ENCODE measurements at places on chromosomes 16 and 17.
A peak's percentile ranks its signal among the peaks of the same experiment; 100 is the strongest.

GRCh38 chr16:19265380-19265930, 20.1 kb upstream of the CLEC19A start:
- no peak for DNase-seq

- DNase-seq, result no peak
Measured at GRCh38 chr17:8649157-8650118, 18.9 kb upstream of the MYH10 start.

GRCh38 chr17:79562931-79563210, 48.0 kb downstream of the RBFOX3 start:
- DNase-seq, result no peak

- peak; percentile 77 for DNase-seq
Measured at GRCh38 chr17:40598619-40599467, 33.6 kb upstream of the CCR7 start.

DNA sequence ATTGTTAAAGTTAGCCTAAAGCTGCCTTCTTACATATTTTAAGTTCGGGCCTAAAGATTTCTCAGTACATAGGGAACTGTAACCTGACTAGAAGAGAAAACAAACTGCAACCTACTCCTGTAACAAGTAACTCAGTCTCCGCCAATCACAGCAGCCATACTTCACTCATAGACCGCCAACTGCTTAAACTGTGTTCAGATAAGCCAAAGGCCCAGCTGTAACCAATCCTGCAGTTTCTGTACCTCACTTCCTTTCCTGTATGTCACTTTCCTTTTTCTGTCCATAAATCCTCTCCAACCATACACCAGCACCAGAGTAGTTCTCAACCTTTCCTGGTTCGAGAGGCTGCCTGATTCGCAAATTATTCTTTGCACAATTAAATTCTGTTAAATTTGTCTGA, 41.5 kb downstream of the GLG1 start:
- no peak for DNase-seq

DNA sequence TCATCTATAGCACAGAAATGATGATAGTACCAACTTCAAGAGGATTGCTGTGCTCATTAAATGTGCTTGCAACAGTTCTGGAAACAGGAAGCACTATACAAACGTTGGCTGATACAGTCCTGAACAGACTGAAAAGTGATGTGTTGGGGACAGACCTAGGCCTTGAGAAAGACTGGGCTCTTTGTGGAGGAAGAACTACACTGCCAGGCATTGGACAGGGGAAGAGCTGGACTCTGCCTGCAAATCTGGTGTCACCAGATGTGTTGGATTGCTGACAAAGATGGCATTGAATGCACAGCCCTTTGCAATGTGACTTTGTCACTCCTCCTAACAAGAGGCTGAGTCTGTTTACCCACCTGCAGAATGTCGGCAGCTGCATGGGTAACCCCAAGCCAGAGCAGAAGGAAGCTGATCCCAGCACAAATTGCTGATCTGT, 12.4 kb upstream of the ST6GALNAC2 start:
- DNase-seq, result no peak

DNA sequence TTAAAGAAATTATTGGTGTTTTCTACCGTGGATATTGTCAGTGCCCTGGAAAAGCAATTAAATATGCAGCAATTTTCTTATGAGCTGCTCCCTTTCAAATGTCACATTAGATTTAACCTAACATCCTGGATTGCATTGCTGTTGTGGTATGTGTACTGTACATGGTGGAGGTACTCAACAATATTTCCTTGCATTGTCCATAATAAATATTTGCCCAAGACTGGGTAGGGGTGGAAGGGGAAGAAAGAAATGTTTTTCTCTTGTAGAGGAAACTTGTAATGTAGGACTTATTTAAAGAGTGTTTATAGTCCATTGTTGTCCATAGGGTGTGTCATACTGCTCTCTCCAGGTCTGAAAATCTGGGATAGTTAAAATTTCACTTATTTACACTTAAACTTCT, 346.2 kb upstream of the TBX2 start:
- no peak for DNase-seq

DNA sequence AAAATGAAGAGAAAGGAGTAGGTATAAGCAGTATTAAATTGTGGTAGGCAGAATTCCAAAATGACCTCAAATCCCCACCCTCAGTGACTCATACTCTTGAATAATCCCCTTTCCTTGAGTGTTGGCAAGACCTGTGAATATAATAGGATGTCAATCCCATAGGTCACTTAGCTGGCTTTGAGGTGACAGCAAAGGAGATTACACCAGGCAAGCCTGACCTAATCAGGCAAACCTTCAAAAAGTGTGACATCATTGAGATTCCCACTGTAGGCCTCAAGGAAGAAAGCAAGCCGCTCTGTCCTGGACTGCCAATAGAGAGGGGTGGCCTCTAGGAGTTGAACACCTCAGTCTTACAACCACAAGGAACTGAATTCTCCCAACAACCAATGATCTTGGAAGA, 535.2 kb downstream of the RBFOX1 start:
- no peak for DNase-seq

GRCh38 chr16:324451-325334, 27.8 kb downstream of the AXIN1 start:
- peak; percentile 51 for DNase-seq

GRCh38 chr17:3009411-3009920, 53.9 kb downstream of the OR1D5 start:
- no peak for DNase-seq

DNA sequence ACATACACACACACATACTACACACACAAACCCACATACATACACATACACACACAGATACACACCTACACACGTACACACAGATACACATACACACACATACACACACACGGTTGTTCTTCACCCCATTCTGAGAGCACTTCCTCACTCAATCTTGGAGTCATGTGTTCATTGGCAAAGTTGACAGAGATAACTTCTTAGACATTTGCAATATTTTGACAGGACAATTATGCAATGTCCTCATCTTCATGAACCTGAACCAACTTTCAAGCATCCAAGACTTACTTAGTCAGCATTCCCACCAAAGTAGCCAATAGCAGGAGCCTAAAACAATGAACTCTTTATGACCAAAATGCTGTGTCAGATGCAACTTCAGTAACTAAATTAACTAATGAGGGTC, 77.1 kb upstream of the DNAH17 start:
- no peak for DNase-seq

GRCh38 chr17:72397687-72398086, 276.9 kb downstream of the SOX9 start:
- DNase-seq, result no peak

- DNase-seq, result no peak
Measured at GRCh38 chr17:7124923-7125322, 10.3 kb upstream of the ASGR2 start.

GRCh38 chr16:21130811-21131210, 19.8 kb downstream of the DNAH3 start:
- DNase-seq, result no peak

- DNase-seq, result no peak
Measured at GRCh38 chr17:40548491-40548981, 16.7 kb downstream of the CCR7 start.

DNA sequence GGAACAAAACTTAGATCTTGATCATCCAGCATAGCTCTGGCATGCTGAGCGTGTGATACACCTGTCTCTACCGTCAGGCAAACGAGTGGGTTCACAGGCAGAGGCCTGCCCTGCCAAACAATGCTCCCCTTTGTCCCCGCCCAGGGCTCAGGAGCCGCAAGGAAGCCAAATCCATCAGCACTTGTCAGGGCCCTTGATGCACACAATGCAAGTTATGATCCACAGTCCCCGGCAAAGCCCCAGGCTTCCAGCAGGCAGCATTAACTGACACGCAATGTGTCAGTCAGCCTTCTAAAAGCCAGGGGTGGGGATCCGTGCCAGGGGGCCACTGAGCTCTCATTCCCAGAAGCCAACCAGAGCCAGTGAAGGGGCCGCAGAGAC, 460.9 kb downstream of the SLC39A11 start:
- DNase-seq, result no peak

GRCh38 chr17:4908711-4909496, 6.0 kb upstream of the CHRNE start:
- DNase-seq, result peak; percentile 72

DNA sequence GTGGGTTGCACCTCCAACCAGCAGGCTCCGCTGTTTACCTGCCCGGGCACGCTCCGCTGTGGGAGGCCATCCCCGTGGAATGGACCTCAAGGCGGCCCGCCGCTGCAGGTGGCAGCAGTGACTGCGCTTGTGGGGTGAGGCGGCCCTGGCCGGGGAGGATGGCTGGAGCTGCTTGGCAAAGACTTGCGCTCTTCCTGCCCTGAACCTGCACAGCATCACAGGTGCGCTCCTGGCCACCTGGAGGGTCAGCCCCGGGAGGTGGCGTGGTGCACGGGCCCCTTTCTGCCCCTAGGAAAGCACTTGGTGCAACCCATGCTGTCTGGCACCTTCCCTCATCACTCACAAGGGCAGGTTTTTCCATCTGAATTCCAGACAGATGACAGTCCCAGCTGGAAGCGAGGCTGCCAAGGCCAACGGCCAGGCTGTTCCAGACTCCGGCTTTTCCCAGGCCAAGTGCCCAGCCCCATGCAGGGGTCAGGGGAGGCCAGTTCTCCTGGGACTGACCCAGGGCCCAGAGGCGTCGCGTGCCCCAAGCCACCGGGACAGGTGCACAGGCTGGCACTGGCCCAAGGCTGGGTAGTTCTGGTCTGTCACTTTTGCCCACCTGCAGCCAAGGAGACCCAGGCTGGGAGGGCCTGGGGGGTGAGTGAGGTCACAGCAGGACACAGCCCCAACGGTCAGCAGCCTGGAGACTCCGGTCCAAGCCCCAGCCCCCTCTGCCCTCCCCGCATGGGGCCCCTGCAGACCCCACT, 13.3 kb downstream of the UTS2R start:
- no peak for DNase-seq

DNA sequence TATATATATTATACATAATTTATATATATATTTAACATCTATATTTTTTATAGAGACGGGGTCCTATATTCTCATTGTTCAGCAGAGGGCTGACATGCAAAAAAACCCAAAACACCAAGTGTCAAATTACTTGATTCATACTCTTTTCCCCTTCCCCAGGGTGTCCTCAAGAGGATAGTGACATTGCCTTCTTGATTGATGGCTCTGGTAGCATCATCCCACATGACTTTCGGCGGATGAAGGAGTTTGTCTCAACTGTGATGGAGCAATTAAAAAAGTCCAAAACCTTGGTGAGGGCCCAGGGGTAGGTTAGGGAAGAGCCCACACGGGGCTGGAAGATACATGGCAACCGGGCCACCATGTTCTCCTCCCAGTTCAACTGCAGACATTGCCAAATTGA, 11.0 kb downstream of the ITGAM start:
- DNase-seq, result no peak

GRCh38 chr17:63447471-63448009, 1.4 kb upstream of the CYB561 start:
- no peak for DNase-seq

DNA sequence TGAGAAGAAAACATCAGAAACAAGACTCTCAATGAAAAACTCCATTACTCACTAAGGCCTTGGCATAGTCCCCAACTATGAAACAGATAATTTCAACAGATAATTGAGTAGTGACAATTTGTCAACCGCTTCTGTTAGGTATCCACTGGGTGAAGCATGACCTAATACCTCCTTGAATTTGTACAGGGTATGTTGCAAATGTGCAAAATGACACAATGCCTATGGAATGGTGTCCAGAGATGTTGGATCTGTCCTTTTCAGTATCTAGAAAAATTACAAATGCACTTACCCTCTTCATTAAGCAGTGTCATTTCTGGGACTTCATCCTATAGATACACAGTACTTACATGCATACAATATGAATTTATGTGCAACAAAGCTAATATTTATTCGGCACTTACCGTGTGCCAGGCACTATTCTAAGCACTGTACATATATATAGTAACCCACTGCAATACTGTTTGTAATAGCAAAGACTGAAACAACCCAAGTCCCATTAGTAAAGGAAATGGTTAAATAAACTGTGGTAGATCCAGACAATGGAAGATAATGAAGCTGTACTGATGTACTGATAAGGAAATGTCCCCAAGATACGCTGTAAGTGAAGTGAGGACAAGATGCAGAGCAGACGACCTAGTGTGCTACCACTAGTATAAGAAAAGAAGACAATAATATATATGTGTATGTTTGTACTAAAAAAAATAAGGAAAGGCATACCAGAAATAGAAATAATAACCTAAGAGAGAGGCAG, 21.4 kb upstream of the SLC6A4 start:
- no peak for DNase-seq

DNA sequence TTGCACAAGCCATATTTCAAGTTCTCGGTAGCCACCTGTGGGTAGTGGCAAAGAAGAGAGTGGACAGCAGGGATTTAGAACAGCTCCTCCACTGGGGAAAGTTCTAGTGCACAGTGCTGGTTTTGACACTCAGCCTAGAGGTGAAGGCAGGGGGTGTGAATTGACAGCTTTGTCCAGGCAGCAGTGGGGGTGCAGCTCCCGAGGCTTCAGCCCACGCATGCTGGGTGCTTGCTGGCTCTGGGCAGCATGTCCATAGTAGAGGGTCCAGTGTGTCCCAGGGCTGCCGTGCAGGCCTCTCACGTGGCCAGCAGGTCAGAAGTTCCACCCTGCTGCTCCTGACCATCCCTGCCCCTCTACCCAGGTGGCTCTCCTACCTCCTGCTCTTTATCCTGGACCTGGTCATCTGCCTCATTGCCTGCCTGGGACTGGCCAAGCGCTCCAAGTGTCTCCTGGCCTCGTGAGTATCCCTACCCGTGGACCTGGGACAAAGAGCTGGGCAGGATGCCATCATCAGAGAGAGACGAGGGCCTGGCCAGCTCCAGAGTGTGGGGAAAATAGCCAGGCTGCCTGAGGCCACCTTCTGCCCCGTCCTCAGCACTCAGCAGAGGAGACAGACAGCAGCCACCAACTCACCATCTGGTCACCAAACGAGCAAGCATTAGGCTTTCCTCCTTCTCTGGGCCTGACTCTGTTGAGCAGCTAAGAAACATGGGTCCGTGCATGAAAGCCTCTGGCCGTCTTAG, 29.8 kb downstream of the TTYH2 start:
- no peak for DNase-seq

DNA sequence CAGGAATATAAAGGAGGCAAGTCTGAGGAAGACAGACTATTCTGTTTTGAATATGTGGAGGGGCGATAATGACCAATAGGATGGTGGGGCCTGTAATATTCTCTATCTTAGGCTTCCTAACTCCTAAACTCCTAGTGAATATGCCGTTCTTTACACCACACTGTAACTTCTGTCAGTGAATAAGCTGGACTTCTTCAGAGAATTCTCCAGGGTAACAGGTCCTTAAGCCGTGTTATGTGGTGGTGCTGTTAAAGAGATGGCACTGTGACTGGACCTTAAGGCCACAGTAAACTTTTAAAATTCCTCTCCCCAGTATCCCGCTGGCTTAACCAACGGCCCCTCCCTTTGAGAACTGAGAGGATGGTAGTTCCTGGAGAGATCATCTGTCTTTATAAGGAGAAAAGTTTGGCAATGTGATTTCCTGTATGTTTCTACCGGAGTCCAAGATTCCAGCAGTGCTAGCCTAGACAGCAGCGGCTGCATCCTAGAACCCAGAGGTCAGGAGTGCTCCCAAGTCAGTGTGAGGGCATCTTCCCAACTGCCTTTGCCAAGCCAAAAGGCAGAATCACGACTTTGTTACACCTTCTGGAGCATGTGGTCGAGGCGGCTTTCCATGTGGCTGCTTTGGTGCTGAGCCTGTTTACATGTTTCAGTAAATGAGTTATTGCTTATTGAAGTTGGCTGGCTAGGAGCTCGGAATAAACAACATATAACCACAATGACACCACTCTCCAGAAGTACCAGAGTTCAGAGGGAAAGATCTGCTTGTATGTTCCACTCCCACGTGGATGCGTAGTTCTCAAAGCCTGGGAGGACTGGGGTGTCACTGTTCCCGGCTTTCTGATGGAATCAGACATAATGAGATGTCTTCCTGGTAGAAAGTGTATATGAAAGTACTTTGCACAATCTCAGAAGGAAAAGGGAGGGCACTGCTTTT, 41.0 kb downstream of the TUBD1 start:
- DNase-seq, result no peak
